Activated CD4-positive, alpha-beta T cell treated with anti-CD3 and anti-CD28 coated beads, Interleukin-2, Interleukin-4, amounts not matched to agents 100 ng/mL and 50 ng/mL, durations not matched to agents 16 hours and 8 hours (primary cell): ENCODE measurements at places on chromosomes 3 and 15.

GRCh38 chr3:161859865-161860450 is 363.4 kb downstream of the OTOL1 start:
- DNase-seq = no peak

- no peak for DNase-seq
Observed at GRCh38 chr3:144774897-144775296, 803.3 kb downstream of the DIPK2A start.

DNA sequence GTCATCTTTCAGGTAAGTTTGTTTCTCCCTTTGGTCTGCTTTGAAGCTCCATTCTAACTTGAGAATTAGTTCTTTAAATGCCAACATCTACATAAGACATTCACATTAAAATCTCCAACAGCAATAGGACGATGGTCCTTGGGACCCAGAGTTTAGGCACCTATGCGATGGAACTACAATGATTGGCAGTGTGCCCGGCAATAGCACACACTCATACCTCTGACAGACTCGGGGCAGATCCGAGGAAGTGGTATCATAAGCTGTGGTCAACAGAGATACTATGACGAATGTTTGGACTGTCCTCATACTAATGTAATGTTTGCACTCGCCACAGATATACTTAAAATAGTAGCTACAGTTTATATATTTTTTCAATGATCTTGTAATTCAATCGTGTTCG is 34.2 kb upstream of the NR2F2 start:
- no peak for DNase-seq

GRCh38 chr3:193240850-193241706 is at the start of gene PLAAT1:
PLAAT1 (plus strand) TSS chr3:193241222; CDS start chr3:193255651, 14,429 bp downstream.
- DNase-seq = peak; percentile 8

DNA sequence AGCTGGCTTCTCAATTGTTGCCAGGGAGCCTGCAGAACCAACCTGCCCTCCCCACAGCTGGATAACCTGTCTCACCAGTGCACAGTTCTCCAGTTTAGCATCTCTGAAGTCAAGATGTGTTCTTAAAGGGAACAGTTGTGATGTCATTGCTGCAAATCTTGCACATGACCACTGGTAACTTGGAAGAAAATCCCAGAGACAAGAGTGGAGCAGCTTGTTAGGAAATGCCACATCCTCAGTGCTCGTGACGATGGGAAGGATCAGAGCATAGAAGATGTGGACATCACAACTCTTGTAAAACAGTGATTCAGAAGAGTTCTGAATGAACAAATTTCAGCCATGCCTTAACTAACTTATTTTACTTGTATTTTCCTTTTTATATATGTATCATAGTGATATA is 36.1 kb upstream of the LIMD1 start:
- no peak for DNase-seq

DNA sequence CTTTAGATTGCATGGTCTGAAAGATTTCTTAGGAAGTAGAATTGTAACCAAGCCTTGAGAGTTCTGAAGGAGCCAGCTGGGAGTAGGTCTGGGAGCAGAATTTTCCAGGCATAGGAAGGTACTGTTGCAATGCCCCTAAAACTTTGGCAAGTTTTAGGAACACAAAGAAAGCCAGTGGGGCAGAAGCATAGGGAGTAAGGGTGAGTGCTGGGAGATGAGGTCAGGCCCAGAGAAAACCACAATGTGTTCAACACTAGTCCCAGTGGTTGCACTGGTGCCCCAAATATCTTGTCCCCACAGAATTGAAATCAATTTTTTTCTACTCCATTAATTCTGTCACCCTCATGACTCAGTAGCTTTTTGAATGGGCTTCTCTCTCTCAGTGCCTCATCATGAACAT is 120.7 kb upstream of the GALNT15 start:
- no peak for DNase-seq

GRCh38 chr3:39122813-39123212 is 15.3 kb downstream of the TTC21A start:
- DNase-seq = no peak

DNA sequence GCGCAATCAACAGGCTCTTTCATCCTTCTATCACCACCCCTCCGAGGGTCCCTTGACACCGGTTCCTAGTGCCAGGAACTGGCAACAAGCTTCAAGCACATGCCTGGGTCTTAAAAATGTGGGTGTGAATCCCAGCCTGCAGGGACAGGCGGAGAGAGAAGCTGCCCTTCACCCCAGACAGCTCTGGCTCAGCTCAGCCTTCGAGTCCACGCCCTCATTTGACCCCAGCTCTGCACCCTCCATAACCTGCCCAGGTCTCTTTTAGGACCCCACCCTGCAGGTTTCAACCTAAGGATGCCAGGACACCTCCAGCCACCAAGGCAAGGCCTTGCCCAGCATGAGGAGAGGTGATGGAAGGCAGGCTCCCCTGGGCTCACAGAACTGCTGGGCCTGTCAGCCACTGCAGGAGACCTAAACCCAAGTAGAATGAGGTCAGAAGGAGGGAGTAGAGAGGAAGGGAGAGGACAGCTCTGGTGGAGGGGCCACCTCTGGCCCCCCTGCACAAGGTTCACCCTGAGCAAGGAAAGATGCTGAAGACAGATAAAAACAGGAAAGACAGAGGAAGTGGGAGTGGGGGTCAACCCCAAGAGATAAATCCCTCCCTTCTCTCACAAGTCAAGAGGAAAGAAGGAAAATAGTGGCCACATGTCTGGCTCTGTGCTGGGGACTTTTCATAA is 2.6 kb upstream of the LOXL1 start:
- no peak for DNase-seq

DNA sequence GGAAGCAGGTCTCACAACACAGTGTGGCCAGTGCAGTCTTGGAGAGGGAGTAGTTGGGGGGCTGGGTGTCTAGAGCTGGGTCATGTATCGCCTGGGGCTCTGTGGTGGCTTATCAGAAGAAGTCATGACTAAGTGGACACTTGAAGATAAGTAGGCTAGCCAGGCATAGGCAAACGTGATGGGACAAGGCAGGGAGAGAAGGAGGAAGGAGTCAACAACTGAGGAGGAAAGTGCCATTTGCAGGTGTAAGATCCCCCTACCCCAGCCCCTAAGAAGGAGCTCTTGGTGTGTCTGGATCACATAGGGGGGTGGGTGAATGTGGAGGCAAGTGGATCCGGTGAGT is 352.3 kb downstream of the LRTM1 start:
- no peak for DNase-seq

DNA sequence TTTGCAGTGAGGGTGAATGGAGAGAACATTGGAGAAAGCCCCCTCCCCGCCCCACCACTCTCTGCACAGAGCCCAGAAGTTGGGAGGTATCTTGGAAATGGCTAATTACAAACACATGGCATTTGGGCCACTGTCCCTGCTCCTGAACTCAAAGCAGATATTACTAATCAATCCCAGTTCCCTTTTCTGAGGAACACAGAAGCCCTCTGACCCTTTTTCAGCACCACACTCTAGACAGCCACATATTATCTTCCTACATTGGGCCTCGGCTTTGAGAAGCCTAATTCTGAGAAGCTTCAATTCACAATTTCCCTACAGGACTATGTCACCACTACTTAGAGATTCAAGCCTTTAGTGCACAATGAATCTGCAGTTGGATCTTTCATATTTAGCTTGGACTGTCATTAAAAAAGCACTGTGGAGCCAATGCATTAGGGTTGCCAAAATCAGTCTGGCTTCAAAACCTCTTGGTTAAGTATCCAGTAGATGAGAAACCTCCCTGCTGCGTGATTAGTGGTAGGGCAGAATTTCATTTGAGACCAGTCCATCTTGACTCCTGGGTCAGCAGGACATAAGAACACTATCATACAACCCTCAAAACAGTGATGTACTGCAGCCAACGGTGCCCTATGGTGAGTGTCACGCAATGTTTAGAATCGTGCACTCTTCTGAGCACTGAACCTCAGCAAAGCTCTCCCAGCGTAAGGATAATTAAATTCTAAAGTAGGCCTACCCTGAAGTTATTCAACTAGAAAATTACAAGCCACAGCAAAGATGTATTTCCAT is 26.1 kb downstream of the MGLL start:
- no peak for DNase-seq

DNA sequence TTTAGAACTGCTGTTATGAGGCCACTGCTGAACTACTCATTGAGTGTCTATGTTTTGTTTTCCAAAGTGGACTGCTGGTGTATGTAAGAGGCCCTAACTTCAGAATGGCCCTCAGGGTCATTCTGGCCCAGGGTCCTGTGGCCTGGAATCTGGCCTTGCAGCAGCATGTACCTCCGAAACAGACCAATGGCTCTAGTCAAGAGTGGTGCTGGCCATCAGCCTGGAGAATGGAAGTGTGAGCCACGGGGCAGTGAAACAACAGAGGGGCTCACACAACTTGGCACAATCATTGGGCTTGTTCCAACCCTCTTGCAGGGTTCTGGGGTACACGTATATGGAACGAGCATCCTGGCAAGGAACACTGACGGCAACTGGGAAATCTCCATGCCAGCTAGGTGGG is 40.5 kb downstream of the SCN5A start:
- no peak for DNase-seq

GRCh38 chr3:28050885-28051284 is 190.5 kb upstream of the CMC1 start:
- DNase-seq = peak; percentile 65

DNA sequence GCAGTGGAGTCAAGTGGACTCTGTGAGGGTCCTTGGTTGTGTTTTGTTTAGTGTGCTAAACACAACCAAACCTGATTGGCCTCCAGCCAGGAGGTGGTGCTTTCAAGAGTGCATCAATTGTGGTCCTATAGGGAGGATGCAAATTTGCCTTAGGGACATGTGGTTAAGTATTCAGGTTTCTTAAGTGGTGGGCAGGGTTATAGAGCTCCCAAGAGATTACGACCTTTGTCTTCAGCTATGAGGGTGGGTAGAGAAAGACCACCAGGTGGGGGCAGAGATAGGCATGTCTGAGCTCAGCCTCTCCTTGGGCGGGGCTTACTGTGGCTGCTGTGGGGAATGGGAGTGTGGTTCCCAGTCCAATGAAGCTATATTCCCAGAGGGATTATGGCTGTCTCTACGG is 186.6 kb downstream of the SQOR start:
- DNase-seq = no peak

GRCh38 chr3:25064681-25065080 is 363.4 kb upstream of the RARB start:
- DNase-seq = no peak

GRCh38 chr3:170806676-170807075 is 63.3 kb downstream of the RPL22L1 start:
- no peak for DNase-seq

GRCh38 chr3:19931180-19931692 is 2.8 kb downstream of the EFHB start:
- peak; percentile 84 for DNase-seq

- DNase-seq = no peak
Observed at GRCh38 chr3:144114767-144115166, 143.1 kb downstream of the DIPK2A start.

DNA sequence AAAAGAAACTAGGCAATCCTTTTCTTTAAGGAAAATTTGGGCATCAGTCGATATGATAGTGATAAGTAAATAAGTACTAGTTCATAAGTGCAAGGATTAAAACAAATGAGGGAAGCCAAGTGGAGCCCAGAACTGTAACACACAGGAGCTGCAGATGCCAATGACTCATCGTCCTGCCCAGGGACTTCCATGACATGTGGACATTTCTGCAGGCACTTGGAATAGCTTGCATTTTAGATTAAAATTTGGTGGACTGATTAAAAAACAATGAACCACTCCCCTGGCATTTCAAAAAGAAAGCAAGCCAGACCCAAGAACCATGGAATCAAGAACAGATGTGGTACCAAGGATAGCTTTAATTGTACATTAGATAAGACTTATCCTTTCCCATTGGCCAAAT is 2.9 kb downstream of the SAMD7 start:
- DNase-seq = no peak

DNA sequence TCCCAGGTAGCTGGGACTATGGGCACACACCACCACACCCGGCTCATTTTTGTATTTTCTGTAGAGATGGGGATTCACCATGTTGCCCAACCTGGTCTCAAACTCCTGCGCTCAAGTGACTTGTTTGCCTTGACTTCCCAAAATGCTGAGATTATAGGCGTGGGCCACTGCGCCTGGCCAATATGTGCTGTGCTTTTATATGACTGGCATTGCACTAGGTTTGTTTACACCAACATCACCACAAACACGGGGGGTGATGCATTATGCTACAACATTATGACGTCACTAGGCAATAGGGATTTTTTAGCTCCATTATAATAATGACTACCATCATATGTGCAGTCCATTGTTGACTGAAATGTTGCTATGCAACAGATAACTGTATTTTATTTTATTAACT is 6.9 kb downstream of the APH1B start:
- no peak for DNase-seq

DNA sequence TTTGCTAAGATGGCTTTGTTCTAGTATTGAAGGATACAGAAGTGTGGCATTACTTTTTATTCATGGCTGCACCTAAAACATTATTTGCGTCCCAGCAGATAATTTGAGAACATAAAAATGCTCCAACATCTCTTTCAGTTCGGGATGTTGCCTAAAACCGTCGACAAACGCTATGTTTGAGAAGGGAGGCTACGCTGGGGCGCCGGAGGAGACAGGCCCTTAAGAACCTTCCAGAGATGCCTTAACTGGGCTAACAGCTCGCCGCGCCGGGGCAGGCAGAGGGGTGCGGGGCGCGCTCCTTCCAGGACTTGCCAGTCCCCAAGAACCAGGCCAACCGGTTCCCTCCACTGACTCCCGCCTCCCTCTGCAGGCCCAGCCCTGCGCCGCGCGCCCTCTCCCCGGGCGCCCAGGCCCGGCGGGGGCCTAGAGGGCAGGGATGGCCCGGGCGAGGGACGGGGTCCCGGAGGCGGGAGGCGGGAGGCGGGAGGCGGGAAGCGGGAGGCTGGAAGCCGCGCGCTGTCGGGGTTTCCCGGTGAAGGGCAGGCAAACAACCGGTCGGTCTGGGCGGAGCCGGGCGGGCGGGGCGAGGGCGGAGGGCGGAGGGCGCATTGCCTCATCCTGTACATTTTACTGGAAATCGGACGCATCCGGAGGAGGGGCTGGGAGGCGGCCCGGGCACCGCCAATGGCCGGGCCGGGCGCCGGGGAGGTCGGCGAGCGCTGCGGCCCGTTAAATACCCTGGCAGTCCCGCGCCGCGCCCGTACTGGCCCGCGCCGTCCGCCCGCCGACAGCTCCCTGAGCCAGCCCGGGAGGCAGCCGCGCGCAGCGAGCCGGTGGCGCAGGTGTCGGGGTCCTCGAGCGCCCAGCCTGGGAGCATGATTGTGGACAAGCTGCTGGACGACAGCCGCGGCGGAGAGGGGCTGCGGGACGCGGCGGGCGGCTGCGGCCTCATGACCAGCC is at the start of gene NFKBIZ:
Gene NFKBIZ (plus strand): TSS at position 761 of the 960 bp plus-strand sequence. CDS start 115 bp downstream, at position 876.
- peak; percentile 92 for DNase-seq

- DNase-seq = no peak
Observed at GRCh38 chr3:98574132-98574531, 19.3 kb downstream of the CPOX start.

DNA sequence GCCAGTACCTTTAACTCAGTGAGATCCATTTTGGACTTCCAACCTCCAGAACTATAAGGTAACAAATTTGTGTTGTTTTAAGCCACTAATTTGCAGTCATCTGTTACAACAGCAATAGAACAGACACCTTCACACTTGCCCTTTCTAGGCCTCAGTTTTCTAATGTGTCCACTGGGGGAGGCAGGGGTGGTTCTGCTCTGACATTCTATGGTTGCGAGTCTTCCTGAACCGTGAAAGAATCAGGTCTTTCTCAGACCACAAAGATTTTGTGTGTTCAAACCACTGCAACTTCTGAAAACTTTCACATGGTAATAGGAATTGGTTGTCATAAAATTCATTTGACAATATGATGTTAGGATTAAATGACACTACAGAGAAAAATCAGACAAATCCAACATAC is 26.8 kb upstream of the CSTA start:
- peak; percentile 37 for DNase-seq

- DNase-seq = no peak
Observed at GRCh38 chr3:159859836-159860235, 128.8 kb upstream of the IL12A start.

GRCh38 chr3:156978481-156978961 is 152.4 kb downstream of the LEKR1 start:
- no peak for DNase-seq
